ENCODE measurements at places on chromosomes 7 and 10.

- no peak for DNase-seq
Observed at GRCh38 chr7:150973571-150974451, 4.3 kb downstream of the KCNH2 start.

- no peak for DNase-seq
Observed at GRCh38 chr10:5479481-5480161, 19.7 kb downstream of the CALML5 start.

DNA sequence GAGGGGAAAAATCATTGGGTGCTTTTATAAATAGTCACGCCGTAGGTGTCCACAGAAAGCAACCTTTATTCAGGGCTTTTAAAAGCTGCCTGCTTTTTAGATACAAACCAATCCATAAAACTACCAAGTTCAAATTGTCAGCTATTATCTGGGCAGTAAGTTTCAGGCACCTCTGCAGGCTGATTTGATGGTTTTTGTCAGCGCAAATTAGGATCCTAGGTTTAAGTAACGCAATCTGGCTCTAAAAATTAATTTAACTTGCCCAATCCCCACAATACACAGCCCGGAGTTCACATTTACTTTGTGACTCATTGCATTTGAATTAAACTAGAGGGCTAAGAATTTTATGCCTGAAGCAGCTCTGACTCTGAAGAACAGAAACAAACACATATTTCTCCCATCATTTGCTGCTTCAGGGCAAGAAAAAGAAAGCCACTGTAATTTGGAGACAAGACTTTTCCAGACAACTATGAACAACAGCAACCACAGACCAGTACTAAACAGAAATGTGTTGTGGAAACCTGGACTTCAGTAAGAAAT, 43.3 kb downstream of the NRP1 start:
- DNase-seq, result no peak

DNA sequence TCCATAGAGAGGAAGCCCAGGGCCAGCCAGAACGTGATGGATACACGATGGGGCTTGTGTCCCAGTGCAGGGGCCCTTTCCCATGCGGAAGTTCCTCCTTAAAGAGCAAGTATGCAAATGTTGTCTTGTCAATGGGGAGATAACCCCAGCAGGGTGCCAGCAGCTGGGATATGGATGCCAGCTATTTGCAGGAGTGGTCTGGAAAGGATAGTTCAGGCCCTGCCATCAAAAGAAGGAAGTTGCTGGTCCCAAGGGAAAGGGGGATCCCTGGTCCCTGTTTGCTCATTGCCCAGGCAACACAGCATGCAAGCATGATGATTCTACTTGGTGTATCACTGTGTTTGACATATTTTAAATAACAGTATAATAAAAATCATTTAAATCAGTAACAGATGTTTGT, 73.1 kb upstream of the HECW1 start:
- no peak for DNase-seq

GRCh38 chr10:17455015-17455520, 673 bp upstream of the ST8SIA6 start:
- DNase-seq, result no peak

- no peak for DNase-seq
Observed at GRCh38 chr10:59675812-59676211, 33.8 kb downstream of the SLC16A9 start.

DNA sequence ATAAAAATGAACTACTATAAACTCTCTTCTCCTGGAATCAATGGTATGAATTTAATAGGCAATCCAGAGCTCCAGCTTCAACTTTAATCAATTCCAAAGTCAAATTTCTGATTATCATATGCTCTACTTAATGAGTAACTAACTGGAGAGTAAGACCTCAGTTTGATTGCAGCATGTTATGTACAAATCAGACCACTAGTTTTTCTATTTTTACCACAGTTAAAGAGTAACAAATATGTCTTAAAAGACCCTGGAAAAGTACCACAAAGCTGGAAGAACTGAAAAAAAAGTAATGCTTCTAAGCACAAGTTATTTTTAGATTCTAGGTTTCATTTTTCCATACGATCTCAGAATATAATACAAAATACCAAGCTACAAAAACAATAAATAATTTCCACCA, 56.0 kb upstream of the TNKS2 start:
- no peak for DNase-seq

- no peak for DNase-seq
Observed at GRCh38 chr10:116254422-116255155, 18.4 kb downstream of the GFRA1 start.

- no peak for DNase-seq
Observed at GRCh38 chr10:44747593-44748172, 163.5 kb upstream of the TMEM72 start.

GRCh38 chr7:130500910-130501309, 9.0 kb downstream of the MEST start:
- no peak for DNase-seq

GRCh38 chr10:131559450-131559911, 248.0 kb upstream of the TCERG1L start:
- DNase-seq, result no peak

- DNase-seq, result no peak
Observed at GRCh38 chr10:48602401-48603135, 2.3 kb downstream of the ARHGAP22 start.

DNA sequence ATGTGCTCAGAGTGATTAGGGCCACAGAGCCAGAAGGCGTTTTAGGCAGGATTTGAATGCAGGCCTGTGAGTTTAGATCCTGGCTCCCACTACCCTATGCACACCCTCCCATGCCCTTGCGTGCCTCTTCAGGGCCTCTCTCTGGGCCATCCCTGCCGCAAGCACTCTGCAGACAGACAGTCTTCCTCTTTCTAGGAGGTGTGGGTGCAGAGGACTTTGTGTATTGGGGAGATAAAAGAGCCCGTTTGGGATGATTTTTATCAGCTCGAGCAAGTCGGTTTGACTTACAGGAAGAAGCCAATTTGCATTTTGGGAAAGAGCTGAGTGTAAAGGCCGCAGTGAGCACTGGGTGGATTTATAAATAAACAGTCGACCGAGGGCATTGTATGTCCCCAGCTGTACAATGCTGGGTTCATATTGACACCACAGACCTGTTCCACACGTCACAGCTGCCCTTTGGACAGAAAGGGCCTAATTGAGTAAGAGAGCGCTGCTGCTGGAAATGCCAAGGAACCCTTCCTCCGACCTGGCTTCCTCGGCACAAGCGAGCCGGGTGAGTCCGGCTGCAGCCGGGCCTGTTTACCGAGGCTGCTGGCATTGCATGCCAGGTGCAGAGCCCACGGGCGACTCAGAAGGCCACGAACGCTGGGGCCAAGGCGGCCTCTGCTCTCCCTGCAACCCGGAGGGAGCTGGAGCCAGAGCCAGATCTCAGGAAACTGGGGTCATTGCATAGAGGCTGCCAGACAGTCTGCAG, 25.1 kb downstream of the ZMIZ1 start:
- DNase-seq, result no peak

GRCh38 chr7:81791568-81792518, 22.0 kb upstream of the HGF start:
- DNase-seq, result no peak

DNA sequence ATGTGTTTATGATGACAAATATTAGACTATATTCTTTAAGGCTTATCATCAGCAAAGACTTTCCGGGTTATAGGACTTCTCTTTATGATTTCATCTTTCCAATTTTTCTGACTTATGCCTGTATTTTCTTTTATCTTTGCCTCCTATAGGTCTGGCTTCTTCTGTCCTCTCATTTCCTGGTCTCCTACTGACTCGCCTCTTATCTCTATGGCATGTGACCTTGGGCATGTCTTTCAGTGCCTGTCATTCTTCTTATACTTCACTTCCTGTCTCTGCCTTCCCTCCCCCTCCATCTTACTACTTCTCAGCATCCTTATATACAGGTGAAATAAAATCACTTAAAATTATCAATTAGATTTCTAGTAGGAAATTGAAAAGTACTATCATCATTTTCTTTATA, 42.2 kb downstream of the PCDH15 start:
- no peak for DNase-seq

- DNase-seq, result no peak
Observed at GRCh38 chr10:30758338-30758737, 128.8 kb upstream of the LYZL2 start.
